ENCODE measurements at places on chromosomes 11 and 22.

DNA sequence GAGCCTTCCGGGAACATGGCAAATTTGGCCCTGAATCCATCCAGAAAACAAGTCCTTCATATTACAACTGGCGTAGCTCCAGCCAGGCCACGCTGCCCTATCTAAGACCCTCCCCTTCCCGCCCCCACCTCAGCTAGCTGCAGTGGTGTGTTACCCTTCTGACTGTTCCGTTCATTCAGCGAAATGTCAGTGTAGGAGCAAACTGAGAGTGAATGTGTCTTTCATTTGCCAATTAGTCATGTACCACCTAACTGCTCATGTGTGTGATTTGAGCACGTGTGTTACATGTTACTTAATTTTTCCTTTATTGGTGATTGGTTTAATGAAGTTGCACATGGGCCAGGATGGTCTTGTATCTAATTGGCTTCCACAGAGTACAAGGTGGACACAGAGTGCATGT, 34.8 kb upstream of the POU2AF1 start:
- DNase-seq: no peak

DNA sequence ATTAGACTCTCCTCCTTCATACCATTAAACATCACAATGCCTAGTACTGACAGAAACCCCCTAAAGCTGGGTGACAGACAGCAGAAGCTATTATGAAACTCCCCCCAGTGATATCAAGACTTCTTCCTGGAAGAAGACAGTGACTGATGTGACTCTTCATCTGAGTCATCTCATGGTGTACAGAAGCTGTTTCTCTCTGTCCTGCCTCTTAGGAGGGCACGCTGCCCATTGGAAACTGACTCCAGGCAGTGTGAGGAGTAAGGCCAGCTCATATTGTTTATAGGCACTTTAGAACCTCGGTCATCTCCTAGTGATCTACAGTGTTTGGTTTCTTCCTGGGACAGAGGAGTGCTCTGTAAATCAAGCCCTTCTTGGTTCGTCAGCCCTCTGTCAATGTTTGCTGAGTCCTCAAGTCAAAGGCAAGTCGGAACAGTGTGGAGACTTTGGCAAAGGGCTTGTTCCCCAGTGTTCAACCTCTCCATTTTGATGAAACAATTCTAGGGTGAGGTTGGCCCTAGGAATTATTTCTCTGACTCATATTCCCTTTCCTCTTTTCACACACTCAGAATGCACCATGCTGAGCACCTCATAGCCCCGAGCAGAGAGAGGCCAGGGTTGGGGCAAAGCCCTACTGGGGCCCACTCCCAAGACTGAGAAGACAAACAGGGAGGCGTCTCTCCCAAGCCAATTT, 172.5 kb upstream of the TMEM45B start:
- DNase-seq: no peak

GRCh38 chr22:49514641-49515040, 313.0 kb downstream of the BRD1 start:
- no peak for DNase-seq

DNA sequence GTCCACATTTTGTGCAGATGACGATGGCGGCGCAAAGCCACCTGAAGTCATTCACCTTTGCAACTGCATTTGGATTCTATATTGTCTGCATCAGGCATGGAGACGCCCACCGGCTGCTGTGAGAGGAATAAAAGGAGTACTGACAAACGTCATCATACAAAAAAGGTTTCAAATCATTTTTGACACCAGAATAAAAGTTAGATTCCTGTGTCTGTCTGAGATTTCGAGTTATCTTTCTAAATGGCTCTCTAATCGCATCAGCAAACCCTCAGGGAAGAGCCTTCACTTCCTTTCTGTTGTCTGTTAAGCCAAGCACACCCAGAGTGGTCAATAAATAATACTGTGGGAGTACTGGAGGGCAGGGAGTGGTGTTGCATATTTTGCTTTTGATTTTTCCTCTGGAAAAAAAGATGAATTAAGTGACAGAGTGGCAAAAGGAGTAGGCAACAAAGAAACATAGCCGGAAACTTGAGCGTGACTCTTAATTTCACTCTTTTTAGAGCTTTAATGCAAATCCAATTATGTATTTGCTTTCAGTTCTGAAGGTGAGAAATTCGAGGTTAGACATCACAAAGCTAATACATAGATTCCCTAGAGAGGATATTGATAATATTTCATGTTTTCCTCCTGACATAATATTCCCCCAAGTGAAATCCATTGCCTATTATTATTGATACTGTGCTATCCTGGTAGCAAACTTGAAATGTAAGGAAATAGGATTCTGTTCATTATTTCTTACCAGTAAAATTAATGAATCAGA, 150.8 kb upstream of the MTMR2 start:
- DNase-seq: no peak

- no peak for DNase-seq
Observed at GRCh38 chr22:20507253-20508066, at the start of gene MED15. TSS of gene MED15 (plus strand) at chr22:20507610. CDS start at chr22:20507679, 69 bp downstream.

DNA sequence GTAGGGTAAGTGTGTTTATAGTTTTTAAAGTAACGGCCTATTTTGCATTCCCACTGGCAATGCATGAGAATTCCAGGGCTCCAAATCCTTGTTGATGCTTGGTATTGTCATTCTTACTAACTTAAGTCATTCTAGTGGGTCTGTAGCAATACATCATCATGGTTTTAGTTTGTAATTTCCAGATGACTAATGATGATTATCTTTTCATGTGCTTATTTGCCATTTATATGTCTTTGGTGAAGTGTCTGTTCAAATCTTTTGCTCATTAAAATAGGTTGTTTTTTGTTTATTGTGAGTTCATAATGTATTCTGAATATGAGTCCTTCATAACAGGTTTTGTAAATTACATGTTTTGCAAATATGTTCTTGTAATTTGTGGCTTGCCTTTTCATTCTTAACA, 31.2 kb downstream of the MTMR3 start:
- peak; percentile 65 for DNase-seq

DNA sequence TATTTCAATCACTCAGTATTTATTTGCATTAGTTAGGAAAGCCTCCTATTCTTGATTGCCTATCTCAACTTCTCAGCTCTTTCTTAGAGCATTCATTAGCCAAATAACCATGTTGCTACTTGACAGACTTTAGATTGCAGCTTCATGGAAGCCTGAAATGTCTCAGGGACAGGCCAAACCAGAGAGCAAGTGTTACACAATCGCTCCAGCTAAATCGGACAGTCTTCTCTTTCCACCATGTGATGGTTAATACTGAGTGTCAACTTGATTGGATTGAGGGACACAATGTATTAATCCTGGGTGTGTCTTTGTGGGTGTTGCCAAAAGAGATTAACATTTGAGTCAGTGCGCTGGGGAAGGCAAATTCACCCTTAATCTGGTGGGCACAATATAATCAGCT, 106.5 kb upstream of the DRD2 start:
- no peak for DNase-seq

DNA sequence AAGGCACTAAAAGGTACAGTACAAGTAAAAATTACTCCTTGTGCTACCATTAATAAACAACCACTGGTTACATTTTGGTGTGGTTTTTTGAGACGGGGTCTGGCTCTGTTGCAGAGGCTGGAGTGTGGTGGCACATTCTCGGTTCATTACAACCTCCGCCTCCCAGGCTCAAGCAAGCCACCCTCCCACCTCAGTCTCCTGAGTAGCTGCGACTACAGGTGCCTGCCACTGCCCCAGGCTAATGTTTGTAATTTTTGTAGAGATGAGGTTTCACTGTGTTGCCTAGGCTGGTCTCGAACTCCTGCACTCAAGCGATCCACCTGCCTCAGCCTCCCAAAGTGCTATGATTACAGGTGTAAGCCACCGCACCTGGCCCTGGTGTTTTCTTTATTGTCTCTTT, 20.8 kb downstream of the TAF1D start:
- DNase-seq: no peak

DNA sequence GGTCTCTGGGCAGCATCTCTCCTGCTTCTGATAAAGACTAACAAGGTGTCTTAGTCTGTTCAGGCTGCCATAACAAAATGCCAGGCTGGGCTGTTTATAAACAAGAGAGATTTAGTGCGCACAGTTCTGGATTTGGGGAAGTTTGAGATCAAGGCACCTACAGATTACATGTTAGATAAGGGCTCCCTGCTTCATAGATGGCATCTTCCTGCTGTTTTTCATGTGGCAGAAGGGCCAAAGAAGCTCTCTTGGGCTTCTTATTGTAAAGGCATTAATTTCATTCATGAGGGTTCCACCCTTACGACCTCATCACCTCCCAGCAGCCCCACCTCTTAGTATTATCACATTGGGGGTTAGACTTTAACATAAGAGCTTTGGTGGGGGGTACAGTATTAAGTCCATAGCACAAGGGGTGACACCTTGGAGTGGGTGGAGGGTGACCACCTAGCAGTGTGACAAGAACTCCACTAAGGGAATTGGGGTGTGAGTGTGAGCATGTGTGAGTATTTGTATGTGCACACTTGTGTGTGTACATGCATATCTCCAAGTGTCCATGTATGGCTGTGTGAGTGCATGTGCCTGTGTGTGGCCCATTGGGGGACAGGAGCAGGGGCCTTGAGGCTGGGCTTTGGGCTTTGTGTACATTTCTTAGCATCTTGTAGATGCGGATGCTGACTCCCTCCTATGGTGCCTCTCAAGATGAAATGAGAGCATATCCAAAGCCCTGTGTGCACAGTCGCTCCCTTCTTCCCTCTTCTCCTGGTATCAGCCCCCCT, 42.7 kb downstream of the BCR start:
- no peak for DNase-seq

DNA sequence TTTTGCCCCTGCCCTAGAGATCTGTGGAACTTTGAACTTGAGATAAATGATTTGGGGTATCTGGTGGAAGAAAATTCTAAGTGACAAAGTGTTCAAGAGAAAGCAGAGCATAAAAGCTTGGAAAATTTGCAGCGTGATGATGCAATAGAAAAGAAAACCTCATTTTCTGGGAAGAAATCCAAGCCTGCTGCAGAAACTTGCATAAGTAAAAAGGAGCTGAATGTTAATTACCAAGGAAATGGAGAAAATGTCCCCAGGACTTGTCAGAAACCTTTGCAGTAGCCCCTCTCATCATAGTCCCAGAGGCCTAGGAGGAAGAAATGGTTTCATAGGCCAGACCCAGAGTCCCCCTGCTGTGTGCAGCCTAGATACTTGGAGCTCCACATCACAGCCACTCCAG, 686.9 kb downstream of the FAM181B start:
- DNase-seq: no peak

GRCh38 chr22:42384506-42384905, 47.7 kb downstream of the NFAM1 start:
- DNase-seq: no peak

DNA sequence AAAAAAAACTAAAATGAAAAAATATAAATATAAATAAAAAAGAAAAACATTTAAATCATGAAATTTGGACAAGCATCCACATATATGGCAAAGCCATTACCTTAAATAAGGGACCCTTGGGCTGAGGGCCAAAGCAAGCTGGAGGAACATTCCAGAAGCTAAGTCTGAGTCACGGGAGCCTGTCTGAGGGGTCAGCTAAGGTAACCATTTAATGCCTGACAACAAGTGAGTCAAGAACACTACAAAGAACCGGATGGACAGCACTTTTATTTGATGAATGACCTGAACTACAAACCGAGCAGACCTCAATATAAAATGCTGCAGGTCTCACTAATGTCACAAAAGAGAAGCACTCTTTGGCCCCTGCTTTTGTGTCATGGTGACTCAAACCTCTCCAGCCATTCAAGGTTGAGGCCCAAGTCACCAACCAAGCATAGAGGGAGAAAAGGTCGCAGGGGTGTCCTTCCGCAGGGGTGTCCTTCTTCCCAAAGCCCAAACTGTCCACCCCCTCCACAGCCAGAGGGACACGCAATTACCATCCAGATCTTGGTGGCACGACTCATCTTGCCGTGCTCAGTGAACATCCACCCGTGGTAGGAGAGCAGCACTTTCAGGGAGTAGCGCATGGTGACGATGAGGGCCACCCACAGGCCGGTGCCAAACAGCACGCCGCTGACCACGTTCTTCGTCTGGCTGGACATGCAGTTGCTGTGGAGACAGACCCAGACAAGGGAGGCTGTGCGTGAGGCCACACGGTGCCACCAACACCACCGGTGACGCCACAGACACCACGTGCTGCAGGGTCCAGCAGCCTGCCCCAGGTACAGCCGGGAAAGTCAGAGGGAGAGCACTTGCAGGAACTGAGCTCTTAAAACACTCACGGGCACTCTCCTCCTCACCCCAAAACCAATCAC, 34.5 kb downstream of the CPT1A start:
- DNase-seq: peak; percentile 45

Data from AG04449 (cell line).